ENCODE measurements at places on chromosomes 13 and 19. TPM values are rescaled to one million over a fixed set of nuclear protein-coding genes. Genes with fewer than 3 reads are reported as not detected.

- no peak for DNase-seq
Measured at GRCh38 chr13:29993716-29994488, 143.5 kb upstream of the UBL3 start.

Gene DPP9
- total RNA-seq: 86.6 TPM

- DNase-seq: peak; percentile 93
Measured at GRCh38 chr19:21835810-21836444, at the start of gene ZNF43. Gene ZNF43, minus strand, starts transcription at chr19:21836182. Its CDS starts 144 bp downstream, at chr19:21836038.

Gene SIGLEC5
- not detected for total RNA-seq

Gene PGLYRP1
- not detected for total RNA-seq

Gene ZNF433
- total RNA-seq: 4.4 TPM

DNA sequence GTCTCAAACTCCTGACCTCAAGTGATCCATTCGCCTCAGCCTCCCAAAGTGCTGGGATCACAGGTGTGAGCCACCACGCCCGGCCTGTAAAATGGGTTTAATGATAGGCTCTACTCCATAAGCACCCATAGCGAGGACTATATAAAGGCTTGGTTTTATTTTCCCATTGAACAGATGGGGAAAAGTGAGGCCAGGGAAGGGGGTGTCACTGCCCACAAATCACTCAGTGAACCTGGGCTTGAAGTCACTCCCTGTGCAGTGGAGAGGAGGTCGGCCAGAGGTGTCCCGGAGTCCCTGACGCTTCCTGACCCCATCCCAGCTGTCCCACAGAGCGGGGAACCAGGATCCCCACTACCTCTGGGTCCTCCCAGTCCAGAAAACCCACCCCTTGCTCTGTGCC, 14.9 kb downstream of the TLE2 start:
- no peak for DNase-seq

GRCh38 chr13:113304121-113304520, 7.1 kb downstream of the LAMP1 start:
- no peak for DNase-seq

DNA sequence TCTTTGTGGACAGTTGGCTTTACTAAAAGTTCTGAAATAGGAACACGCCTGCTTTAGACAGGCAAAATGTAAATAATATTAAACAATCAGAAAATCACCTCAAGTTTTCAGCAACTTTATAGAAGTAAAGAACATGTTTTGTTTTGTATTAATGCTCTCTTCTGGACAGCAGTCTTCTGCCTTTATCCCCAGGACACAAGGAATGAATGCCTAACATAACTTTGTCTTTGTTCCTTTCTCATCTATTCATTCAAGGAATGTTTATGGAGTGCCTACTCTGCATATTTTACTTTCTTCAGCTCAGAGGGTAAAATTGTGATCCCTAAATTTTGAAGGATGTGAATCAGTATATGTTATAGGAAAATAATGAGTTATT, 325.4 kb downstream of the FOXO1 start:
- no peak for DNase-seq

DNA sequence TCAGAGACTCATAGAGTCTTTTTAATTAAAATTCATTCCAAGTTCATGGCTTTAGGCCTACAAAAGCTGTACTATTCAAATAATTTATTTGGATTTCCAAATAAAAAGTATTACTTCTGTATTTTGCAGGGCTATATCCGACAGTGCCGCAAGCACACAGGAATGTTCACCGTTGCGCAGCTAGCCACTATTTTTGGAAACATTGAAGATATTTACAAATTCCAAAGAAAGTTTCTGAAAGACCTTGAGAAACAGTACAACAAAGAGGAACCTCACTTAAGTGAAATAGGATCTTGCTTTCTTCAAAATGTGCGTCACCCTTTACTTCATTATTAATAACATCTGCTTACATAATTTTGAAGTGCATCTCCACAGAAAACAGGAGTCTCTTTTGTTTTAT, 20.5 kb upstream of the C1QTNF9 start:
- DNase-seq: no peak

DNA sequence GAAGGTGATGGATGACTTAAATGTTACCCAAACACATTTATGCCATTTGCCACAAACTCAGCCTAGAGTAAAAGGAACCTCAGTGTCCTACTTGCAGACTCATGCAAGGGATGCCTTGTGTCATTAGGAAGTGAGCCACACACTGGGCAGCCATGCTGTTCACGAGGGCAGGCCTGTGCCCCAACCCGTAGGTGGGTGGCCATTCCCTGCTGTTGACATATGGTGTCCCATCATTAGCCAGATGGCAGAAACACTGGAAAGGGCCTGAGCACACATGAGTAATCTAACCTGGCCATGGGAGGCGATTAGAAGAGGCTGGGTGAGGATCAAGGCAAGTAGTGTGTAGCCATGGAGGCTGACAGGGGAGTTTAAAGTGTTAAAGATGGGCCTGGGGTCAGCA, 9.7 kb upstream of the LRCH1 start:
- no peak for DNase-seq

DNA sequence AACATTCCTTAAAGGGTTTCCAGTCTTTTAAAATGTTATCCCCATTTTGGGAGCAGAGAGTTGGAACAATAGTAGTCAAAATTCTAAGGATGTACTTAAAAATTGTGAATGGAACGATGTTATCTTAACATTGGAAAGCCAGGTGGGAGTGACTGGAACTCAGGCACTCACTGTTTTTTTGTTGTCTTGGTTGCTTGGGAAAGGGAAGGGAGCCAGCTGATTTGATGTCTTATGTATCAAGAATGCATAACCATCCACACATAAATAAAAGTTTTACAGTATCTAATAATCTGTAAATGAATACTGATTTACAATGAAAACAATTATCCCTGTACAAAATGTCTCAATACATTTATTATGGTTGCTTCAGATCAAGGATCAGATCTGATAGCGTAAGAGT, 88.7 kb downstream of the SLC10A2 start:
- no peak for DNase-seq

- no peak for DNase-seq
Measured at GRCh38 chr13:41332829-41333228, 21.8 kb downstream of the NAA16 start.

Gene SULT2A1
- total RNA-seq: not detected

- DNase-seq: no peak
Measured at GRCh38 chr13:74259641-74260040, 125.4 kb upstream of the KLF12 start.

DNA sequence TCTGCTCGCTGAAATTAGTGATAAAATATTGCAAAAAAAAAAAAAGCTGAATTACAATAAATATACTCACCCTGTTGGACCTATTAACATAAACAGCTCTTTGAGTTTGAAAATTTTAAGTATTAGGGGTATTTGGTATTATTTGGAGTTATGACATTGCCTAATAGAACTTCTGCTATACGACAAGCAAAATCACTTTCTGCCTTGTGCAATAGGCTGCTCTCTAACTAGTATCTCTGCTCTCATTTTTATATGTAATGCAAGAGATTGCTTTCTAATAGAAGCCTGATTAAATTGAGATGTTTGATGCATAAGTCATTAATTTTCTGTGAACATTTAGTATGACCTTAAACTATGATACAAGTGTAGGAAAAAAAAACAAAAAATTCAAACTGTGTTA, 5.3 kb downstream of the RGS9BP start:
- DNase-seq: no peak

Gene KCNN1
- total RNA-seq: not detected

Gene MAST1
- total RNA-seq: 0.26 TPM

- DNase-seq: peak; percentile 31
Measured at GRCh38 chr19:11091703-11092153, 2.5 kb downstream of the LDLR start.

Gene COX7A1
- not detected for total RNA-seq

Gene ZNF837
- 5.8 TPM for total RNA-seq

Gene RUBCNL
- total RNA-seq: 10.6 TPM

DNA sequence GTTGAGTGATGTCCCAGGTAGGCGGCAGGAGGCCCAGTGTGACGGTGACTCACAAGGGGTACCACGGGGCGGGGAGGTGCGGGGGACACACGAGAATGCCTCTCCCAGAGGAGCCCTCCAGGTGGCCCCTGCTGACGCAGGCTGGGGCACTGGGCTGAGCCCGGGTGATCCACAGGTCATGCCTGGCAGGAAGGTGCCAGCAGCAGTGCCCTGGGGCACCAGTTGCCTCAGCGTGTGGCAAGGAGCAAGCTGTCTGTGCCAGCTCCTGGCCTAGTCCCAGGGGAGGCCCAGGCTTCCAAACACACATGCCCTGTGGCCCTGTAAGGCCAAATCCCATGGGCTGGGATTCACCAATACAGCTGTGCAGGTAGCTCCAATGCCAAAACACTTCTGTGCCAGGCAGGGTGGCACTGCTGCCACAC, 28.0 kb downstream of the AKT2 start:
- DNase-seq: no peak

GRCh38 chr13:82002710-82003109, 1661.8 kb upstream of the SPRY2 start:
- no peak for DNase-seq

Gene IGSF23
- total RNA-seq: not detected

- no peak for DNase-seq
Measured at GRCh38 chr19:40466985-40467734, at the start of gene SPTBN4. Gene SPTBN4, plus strand, starts transcription at chr19:40467001. Its CDS starts 5,621 bp downstream, at chr19:40472622.

- DNase-seq: no peak
Measured at GRCh38 chr13:28271056-28271840, 132.9 kb downstream of the PAN3 start.

- no peak for DNase-seq
Measured at GRCh38 chr13:47004027-47004426, 107.2 kb upstream of the HTR2A start.

Gene CYP4F3
- not detected for total RNA-seq

DNA sequence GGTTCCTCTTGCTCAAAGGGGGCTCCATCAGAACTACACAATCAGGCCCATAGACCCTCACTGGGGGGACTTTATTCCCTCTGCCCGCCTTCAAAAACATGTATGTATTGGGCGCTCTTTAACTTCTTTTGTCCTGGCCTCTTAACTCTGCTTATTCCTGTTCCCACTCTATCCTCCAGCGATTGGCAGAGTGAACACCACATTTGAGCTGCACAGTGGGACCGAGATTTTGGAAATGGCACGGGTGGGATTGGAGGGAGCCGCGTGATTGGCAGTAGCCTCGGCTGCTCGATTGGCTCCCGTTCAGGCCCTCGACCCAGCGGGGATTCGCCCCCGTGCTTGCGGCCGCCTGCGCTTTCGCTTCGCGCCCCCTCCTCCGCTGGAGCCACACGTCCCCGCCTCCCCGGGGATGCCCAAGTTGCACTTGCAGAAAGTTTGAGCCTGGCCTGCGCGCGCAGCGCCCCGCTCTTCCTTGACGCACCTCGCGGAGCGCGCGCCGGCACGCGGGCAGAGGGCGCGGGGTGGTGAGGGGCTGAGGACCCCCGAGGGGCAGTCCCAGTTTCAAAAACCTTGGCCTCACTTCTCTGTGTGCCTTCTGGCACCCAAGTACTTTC, at the start of gene ZIC5:
Gene ZIC5 (minus strand): TSS at position 192 of the 614 bp plus-strand sequence. CDS start 164 bp downstream, at position 28.
- no peak for DNase-seq

GRCh38 chr19:19120308-19121231, 17.7 kb downstream of the TMEM161A start:
- no peak for DNase-seq

Gene ZNF416
- total RNA-seq: 14.4 TPM

- no peak for DNase-seq
Measured at GRCh38 chr19:36837176-36837905, 846 bp downstream of the ZNF790 start.

Gene SELENOW
- total RNA-seq: 93.3 TPM

Gene ZNF208
- 3.2 TPM for total RNA-seq
